ENCODE measurements at places on chromosomes 16 and 17.

DNA sequence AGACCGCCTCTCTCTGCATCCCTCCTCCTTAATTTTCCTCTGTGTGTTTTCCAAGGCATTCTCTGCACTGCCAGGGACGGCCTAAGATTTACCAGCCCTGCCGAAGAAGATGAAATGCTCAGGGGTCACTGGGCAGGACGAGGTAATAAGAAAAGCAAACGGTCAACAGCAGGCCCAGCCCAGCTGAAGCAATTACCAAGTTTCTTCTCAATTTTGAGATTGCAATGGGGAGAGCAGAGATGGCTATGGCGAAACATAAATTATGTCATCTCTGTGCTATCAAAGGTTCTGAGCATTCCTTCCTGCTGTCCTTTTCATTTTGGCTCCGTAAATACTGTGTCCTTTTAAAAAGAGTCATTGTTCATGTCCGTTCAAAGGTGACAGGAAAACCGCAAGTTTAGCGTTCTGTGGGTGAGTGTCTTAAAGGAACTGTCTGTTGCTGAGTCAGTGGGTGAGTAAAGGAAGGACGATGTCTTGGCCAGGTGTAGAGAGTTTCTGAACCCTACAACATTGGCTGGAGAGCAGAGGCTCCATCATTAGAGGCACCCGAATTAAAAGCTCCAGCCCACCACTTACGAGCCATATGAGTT lies 753.9 kb upstream of the EEF2KMT start:
- DNase-seq: no peak

- no peak for DNase-seq
Observed at GRCh38 chr17:57480438-57481196, 224.3 kb downstream of the MSI2 start.

- no peak for DNase-seq
Observed at GRCh38 chr17:81049973-81050551, 15.1 kb downstream of the BAIAP2 start.

DNA sequence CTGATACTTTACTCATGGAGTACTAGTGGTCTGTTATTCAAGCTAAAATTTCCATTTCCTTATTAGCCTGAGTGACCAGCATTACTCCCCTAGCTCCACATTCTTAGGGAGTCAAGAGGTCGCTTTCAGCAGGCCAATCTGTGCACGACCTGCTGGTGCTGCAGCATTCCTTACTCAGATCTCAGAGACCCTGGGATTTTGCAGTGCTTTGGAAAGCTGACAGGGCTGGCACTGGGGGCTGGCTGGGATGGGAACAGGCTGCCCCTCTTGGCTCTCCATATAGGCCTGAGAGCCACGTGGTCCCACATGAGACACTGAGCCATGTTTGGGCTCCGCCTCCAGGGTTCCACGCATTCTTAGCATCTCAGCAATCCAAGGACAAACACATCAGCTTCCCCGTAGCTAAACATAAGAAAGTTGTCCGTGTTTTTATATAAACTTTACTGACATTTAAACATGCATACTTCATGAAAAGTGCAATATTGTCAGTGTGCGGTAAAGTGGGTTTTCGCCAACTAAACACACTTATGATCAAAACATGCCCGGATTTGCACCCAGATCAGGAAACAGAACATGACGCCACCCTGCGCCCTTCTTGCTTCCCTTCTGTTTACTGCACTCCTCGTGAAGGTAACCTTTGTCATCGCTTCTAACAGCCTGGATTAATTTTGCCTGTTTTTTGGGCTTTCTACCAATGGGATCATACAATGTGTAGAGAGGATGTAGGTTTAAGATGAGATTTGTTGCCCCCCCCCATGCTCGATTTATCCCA lies 254.5 kb upstream of the CACNG5 start:
- DNase-seq: no peak

Data from NCI-H1048 (cell line).